ENCODE measurements at places on chromosomes 2 and 18. TPM values are rescaled to one million over a fixed set of nuclear protein-coding genes. Genes with fewer than 3 reads are reported as not detected.
A peak's percentile ranks its signal among the peaks of the same experiment; 100 is the strongest.

DNA sequence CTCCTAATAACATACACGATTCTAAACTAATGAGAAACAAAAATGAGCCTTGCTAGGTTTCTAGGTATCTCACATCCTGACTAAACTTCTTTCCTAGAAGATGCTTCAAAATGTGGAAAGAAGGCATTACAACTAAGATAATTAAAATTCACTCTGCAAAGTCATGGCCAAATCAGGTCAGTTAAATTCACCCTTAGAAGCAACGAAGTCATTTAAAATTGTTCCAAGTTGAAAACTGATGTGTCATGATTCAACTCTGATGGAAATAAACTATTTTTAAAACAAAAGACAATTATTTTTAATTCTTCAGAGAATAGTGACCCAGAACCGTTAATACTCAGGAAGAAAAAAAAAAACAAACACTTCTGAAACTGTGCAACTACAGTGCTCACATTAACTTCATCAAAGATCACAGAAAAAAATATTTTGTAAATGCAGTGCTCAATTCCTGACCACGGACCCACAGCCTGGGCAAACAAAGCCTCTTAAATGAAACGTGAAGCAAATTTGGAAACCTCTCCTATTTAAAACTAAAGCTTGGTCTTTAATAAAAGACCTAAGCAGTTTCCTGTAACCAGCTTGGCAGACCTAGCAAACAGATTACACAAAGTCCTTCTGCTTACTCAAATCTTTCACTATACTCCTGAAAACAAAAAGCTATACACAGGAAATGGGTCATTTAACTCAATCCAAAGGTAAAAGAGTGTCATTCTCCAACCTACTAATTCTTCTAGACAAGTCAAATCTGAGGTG, 39.0 kb downstream of the CHN1 start:
- peak; percentile 72 for DNase-seq

GRCh38 chr2:223952280-223952968, 4.8 kb upstream of the MRPL44 start:
- DNase-seq = no peak

- no peak for DNase-seq
Observed at GRCh38 chr2:143480601-143481236, 351.5 kb downstream of the ARHGAP15 start.

GRCh38 chr2:172480301-172481218, 53.2 kb downstream of the ITGA6 start:
- no peak for DNase-seq

Gene FOXI3
- total RNA-seq = 1.7 TPM

Gene DLX1
- total RNA-seq = 0.48 TPM

Gene MGAT5
- total RNA-seq = 151 TPM
